ENCODE measurements at places on chromosomes 1 and 21.
A peak's percentile ranks its signal among the peaks of the same experiment; 100 is the strongest.

DNA sequence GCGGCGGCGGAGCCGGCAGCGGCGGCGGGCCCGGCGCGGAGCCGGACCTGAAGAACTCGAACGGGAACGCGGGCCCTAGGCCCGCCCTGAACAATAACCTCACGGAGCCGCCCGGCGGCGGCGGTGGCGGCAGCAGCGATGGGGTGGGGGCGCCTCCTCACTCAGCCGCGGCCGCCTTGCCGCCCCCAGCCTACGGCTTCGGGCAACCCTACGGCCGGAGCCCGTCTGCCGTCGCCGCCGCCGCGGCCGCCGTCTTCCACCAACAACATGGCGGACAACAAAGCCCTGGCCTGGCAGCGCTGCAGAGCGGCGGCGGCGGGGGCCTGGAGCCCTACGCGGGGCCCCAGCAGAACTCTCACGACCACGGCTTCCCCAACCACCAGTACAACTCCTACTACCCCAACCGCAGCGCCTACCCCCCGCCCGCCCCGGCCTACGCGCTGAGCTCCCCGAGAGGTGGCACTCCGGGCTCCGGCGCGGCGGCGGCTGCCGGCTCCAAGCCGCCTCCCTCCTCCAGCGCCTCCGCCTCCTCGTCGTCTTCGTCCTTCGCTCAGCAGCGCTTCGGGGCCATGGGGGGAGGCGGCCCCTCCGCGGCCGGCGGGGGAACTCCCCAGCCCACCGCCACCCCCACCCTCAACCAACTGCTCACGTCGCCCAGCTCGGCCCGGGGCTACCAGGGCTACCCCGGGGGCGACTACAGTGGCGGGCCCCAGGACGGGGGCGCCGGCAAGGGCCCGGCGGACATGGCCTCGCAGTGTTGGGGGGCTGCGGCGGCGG lies 1.0 kb downstream of the ARID1A start:
- peak; percentile 32 for DNase-seq

DNA sequence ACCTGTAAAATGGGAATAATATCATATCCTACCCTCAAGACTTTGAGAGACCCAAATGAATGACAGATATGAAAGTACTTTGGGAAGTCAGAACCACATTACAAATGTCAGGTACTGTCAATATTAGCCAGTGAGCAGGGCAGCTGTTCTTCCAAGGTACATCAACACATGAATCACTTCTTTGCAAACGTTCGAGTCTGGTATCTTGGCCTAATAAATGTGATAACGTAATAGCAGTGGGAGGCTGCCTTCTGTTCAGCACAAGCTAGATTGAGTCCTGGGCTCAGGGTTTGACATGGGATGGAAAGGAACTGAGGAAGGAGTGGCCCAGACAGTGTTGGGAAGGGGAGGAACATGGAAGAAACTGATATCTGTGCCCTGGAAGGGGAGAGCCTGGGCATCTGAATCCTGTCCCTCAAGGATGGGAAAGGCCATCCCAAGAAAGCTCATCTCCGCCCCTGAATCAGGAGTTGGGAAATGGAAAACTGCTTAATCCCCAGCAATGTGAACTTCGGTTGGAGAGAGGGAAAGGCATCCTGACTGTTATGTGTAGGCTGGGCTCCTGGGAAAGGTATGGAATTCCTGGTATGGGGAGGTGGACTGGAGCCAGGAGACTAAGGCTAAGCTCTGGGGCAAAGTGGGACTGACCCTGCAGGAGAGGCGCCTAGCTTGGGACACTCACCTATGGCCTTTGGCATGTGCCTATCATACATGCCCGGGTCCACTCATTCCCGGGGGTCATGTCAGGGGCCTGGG lies 14.3 kb downstream of the KCNC4 start:
- no peak for DNase-seq

- no peak for DNase-seq
These were observed at the start of gene PKLR for GRCh38 chr1:155301342-155301841. TSS of gene PKLR (minus strand) at chr1:155301438. CDS start at chr1:155301395, 43 bp downstream.

GRCh38 chr21:37017951-37018679 lies 11.6 kb downstream of the RIPPLY3 start:
- DNase-seq: no peak

DNA sequence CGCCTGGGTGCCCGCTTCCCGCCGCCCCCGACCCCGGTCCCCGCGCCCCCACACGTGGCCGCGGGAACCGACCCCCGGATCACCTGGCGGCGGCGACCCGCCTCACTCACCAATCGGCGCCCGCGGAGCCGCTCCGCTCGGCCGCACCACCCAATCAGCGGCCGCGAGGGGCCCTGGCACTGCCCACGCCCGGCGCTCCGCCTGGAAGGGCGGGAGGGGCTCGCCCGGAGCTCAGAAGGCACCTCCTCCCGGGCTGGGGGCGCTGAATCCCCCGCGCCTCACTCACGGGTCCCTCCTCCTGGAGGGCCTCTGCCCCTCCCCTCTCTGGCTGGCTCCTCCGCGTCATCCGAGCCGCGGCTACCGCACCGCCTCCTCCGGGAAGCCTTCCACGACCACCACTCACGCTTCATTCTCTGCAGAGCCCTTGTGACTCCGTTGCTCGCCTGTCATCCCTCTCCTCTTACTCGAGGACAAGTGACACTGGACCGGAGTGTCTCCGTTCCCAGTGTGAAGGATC lies 374 bp downstream of the SH2D5 start:
- peak; percentile 52 for DNase-seq

DNA sequence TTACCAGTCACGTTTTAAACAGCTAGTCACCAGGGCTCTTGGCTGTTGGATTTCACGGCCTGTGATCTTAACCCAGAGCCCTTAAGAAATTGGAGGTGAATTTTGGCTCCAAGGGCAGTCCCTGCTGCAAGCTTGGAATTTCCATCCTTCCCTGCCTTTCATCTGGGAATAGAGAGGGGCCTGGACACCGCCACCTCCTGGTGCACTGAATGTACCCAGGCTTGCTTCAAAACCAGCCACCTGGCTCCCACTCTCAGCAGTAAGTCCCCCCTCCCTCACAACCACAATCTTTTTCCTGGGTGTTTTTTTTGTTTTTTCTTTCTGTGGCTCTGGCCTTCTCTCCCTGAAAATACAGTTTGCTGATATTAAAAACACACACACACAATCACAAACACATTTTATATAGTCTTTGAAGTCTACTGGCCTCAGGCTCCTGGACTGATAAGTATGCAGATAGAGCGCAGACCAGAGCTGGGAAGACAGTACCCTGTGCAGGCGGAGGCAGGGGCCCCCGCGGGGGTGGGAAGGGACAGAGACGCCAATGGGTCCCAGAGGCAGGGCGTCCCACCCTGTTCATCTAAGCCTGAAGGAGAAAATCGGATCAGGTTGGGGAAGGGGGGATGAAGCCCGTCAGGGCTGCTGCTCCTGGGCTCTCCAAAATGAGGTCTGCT lies 65.8 kb upstream of the IGSF21 start:
- DNase-seq: no peak

DNA sequence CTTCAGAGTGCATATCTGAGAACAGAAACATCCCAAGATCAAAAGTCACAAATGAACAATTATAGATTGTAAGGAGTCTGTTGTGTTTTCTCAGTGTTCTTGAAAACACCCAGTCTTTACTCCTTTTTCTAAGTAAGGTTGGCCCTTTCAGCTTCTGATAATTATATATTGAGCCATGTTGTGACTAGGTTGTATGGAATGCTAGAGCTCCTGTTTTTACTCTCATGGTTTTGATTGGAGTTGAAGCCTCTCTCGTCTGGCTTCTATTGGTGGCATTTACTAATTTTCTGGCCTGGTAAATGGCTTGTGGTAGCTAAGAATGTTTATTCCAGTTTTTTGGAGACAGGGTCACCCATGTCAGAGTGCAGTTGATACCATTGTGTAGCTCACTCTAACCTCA lies 84.7 kb downstream of the NDUFS5 start:
- no peak for DNase-seq

DNA sequence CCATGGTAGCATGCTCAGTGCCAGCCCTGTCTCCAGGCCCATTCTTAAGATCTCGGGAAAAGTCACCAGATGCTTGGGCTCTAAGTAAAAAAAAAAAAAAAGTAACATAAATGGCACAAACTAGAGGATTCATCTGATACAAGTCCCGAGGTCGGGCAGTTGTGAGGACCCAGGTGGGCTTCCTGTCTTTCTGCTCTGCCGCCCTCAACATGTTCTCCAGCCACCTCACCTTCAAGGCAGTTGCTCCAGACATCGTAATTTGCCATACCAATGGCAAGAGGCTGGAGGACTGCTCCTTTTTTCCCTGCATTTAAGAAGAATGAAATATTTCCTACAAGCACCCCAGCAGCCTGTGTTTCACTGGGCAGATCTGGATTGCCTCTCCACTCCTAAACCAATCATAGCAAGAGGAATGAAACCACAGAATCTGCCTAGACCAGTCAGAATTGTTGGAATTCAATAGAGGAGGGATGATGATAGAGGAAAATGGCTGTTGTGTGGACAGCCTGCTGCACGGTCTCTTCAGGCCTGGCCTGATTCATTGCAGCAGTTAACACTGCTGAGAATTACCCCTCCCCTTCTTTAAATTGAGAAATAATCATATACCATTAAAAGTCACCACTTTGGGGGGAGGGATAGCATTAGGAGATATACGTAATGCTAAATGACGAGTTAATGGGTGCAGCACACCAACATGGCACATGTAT lies 5.4 kb downstream of the HMGN2 start:
- DNase-seq: no peak

DNA sequence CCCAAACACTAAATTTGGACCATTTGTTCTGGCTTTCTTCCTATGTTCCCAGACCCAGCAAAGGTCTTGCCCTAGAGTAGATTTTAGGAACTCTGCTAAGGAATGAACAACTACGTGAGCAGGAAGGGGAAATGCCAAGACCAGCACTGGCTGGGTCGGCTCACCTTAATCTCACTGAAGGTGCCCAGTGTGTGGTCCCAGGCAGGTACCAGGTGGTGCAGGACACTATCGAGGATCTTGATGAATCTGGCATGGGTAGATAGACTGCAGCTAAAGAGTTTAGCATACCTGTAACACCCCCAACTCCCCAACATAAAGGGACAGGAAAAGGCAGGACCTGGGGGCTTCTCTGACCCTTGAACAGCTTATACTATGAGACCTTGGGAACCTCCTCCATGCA lies 3.0 kb downstream of the HECTD3 start:
- no peak for DNase-seq

DNA sequence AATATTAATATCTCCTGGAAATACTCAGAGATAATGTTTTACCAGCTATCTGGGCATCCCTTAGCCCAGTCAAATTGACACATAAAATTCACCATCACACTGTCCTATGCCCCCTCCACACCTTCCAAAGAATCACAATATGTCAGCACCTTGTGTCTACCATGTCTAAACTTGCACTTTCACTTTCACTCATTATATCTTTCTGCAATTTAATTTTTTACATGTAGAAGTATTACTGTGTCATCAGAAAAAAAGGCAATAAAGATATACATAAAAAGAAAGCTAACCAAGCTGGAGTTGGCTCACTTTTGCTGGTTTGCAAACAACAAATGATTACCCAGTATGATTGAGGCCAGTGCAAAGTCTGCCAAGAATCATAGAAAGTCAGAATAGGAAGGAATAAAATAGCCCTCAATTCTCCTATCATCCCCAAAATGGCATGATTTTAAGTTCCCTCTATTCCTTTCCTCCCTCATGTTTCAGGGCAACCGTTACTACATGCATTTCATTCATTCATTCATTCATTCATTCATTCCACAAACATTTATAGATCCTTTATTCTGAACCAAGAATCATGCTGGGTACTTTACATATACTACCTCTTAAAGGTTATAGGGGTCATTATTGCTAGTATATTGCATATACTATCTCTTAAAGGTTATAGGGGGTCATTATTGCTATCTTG lies 5.9 kb upstream of the LUZP1 start:
- DNase-seq: no peak

DNA sequence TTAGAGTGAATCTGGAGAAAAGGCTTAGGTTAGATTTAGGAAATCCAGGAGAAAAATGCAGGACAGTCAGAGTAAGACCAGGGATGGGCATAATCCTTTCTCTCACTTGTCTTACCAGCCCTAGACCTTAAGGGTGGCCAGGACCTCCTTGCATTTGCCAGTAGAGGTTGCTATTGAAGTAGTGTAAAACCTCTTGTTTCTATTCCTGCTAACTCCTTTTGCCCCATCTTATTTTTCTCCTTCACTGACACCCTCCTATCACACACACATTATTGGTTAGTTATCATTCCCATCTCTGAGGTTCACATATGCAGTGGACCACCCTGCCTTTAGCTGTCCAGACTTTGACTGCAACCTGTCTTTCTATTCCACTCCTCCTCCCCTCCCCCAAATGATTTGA lies 75.0 kb upstream of the MACF1 start:
- no peak for DNase-seq

DNA sequence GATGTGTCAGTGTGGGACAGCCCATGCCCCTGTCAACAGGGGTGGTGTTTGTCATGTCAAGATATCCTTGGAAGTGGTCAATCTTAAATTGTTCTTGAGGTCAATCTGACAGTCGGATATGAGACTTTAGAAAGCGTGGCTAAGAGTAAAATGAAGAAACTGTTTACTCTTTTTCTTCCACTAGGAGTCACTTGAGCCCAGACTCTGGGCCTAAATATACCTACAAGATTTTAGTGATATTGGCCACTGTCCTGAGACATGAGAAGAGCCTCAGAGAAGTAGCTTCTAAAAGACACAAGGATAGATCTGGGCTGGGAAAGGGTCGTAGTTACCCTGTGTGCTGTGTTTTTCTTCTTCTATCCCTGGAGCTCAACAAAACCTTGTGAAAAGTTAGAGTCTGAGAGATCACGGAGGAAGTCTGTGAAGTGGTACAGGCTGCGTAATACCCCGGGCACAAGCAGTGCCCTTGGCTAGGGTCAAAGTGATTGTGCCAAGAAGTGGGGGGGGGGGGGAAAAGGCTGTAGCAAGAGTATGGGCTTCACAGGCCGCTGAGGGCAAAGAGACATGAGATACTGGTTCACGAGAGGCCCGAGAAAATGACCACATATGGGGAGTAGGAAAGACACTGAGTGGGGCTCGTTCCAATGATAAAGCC lies 355.2 kb upstream of the GREM2 start:
- DNase-seq: no peak

GRCh38 chr21:36791180-36791579 lies 92.3 kb downstream of the SIM2 start:
- DNase-seq: no peak

- no peak for DNase-seq
These were observed 30.1 kb downstream of the KCNJ15 start for GRCh38 chr21:38286739-38287471.

- no peak for DNase-seq
These were observed 131.9 kb downstream of the CRB1 start for GRCh38 chr1:197399755-197400521.

DNA sequence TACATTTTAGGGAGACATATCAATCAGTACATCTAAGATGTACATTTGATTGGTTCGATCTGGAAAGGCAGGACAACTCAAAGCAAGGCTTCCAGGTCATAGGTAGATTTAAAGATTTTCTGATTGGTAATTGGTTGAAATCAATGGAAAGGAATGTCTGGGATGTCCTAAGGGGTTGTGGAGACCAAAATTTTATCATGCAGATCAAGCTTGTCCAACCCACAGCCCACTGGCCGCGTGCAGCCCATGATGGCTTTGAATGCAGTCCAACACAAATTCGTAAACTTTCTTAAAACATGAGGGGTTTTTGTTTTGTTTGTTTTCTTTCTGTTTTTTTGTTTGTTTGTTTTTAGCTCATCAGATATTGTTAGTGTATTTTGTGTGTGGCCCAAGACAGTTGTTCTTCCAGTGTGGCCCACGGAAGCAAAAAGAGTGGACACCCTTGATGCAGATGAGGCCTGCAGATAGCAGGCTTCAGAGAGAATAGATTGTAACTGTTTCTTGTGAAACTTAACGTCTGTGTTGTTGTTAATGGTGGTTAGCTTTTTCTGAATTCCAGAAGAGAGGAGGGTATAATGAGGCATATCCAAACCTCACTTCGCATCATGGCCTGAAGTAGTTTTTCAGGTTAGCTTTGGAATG lies 3.1 kb downstream of the IFNAR1 start:
- DNase-seq: no peak

Data from mesothelial cell of epicardium (in vitro differentiated cells).